ENCODE measurements at places on chromosomes 3 and 15.

- no peak for DNase-seq
Observed at GRCh38 chr3:88773766-88774165, 333.7 kb upstream of the EPHA3 start.

DNA sequence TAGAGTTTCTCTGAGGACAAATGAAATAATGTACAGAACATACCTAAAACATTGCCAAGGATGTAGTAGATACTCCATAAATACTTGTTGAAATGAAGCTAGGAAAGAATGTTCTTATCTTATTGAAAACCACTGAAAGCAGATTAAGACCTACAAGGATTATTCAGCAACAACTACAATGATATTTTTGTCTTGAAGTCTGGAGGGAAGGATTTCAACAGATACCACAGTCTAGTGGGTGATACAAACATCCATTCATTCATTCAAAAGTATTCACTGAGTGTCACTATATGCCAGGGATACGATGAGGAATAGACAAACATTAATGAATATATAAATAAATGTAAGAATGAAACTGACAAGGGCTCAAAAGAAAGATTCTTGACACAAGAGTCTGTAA is 74.7 kb upstream of the THBS1 start:
- DNase-seq: no peak

GRCh38 chr3:115470254-115470653 is 153.1 kb upstream of the GAP43 start:
- no peak for DNase-seq

DNA sequence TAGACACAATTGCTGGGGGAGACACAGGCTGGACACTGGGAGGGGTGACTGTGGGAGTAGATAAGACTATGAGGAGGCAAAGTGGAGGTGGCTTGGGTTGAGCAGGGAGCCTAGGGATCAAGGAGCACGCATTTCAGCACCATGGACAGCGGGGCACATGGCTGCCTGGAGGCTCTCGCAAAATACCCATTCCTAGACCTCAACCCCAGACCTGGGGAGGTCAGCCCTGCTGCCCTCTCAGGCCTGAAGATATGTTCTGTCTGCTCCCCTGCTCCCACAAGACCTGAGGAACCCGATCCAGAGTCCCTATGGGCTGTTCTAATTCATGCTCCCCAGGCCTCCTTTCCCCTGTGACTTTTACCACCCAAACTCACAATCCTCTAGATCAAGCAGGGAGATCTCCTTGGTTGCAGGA is 16.0 kb upstream of the CPEB1 start:
- DNase-seq: no peak

GRCh38 chr3:115239717-115240116 is 92.6 kb upstream of the ZBTB20 start:
- DNase-seq: peak; percentile 97

All from SHP77 (cell line).